Naive thymus-derived CD4-positive, alpha-beta T cell (primary cell): ENCODE measurements at places on chromosomes 5 and 9.

- DNase-seq = peak; percentile 66
Measured at GRCh38 chr9:133238851-133239532, 29.9 kb upstream of the OBP2B start.

DNA sequence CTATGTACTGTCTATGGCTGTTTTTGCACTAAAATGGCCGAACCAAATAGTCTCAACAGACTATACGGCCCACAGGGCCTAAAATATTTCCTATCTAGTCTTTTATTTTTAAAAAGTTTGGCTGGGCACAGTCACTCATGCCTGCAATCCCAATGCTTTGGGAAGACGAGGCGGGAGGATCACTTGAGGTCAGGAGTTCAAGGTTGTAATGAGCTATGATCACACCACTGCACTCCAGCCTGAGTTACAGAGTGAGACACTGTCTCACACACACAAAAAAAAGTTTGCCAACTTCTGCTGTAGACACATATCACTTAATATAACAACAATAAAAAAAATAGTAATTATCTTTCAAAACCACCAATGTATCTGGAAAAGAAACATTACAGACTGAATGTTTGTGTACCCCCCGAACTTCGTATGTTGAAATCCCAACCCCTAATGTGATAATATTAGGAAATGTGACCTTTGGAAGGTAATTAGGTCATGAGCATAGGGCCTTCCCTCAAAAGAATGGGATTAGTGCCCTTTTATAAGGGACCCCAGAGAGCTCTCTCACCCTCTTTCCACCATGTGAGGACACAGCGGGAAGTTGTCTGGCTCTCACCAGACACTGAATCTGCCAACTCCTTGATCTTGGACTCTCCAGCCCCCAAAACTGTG is 53.5 kb upstream of the HK3 start:
- DNase-seq = no peak

GRCh38 chr9:91760906-91761305 is 189.1 kb downstream of the ROR2 start:
- DNase-seq = no peak

- no peak for DNase-seq
Measured at GRCh38 chr5:135210286-135211055, 176.4 kb upstream of the PITX1 start.

DNA sequence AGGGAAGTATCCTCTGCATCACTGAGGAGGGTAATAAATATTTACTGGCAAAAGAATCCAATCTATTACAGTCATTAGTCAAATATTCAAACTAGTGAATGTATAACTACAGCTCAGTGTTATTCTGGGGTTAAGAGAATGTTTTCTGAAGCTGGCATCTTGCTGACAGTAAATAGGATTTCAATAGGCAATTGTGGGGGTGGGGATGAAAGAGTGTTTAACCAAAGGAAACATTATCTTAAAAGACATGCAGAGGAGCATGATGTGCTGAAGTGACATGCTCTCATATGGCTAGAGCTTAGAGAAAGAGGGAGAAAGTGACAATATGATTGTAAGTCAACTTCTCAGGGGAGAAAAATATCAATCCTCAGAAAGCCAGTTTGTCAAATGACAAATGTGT is 618.4 kb upstream of the RIOK2 start:
- DNase-seq = no peak

GRCh38 chr5:75965292-75965691 is 117.9 kb upstream of the SV2C start:
- DNase-seq = no peak

GRCh38 chr5:158264264-158264663 is 405.3 kb upstream of the CLINT1 start:
- no peak for DNase-seq

DNA sequence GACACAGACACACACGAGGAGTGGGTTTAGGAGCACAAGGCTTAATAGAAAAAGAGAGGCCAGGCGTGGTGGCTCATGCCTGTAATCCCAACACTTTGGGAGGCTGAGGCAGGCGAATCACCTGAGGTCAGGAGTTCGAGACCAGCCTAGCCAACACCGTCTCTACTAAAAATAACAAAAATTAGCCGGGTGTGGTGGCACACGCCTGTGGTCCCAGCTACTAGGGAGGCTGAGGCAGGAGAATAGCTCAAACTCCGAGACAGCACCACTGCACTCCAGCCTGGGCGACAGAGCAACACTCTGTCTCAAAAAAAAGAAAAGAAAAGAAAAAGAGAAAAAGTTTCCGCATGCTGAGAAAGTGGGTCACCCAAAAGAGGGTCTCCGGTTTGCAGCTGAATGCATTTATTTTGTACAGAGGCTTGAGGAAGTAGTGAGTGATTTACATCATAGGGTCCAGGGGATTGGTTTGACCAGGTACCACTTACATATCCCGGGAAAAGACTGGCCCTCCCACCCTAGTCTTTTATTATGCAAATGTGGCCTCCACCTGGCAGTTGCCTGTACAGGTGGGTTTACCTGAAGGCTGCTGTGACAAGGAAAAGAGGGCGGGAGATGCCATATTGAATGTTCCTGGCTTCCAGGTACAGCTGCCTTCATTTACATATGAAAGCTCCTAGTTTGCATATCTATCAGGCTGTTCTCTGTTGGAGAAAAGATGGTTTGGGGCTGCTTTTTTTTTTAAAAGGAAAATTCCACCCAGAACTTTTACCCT is 366.2 kb upstream of the GRAMD2B start:
- DNase-seq = no peak

- no peak for DNase-seq
Measured at GRCh38 chr5:177512736-177513380, 3.2 kb upstream of the DOK3 start.

GRCh38 chr9:94157050-94157801 is 73.0 kb downstream of the PTPDC1 start:
- DNase-seq = no peak

DNA sequence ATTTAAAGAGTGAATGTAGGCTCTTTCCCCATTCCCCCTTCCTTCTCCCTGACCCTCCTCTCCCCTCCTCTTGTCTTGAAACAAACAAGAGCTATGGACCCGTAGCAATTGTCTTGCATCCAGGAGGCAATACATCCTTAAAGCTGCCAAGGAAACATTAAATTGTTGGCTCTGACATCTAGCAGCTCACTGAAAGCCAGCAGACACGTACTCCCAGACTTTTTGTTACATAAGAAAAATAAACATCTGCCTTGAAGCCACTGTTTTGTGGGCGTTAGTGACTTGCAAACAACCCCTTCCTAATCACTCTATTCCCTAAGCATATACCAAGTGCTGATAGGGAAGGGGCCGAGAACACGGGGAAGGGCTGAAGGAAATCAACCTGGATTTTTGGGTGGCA is 8.6 kb downstream of the SLC45A2 start:
- no peak for DNase-seq

GRCh38 chr5:122639864-122640263 is 135.0 kb upstream of the SNX2 start:
- no peak for DNase-seq

GRCh38 chr9:79632060-79632459 is 60.3 kb downstream of the TLE4 start:
- no peak for DNase-seq

DNA sequence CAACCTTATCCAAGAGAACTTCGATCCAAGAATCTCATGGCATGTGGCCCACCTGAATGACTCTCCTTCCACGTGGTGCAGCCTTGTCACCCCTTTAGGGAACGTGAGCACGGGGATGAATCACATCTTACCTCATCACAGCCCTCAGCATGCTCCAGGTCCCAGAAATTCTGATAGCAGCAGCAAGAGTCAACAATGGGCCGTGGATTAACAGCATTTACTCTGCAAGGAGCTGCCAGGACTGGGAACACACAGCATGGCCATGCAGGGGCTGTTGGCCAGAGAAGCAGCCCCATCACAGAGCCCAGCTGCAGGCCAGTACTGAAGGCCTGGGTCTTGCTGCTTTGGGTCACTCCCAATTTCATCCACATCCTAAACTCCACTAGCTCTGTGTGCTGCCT is 150.4 kb downstream of the C5orf15 start:
- DNase-seq = no peak

GRCh38 chr9:108776920-108777639 is 78.7 kb downstream of the ACTL7B start:
- no peak for DNase-seq

DNA sequence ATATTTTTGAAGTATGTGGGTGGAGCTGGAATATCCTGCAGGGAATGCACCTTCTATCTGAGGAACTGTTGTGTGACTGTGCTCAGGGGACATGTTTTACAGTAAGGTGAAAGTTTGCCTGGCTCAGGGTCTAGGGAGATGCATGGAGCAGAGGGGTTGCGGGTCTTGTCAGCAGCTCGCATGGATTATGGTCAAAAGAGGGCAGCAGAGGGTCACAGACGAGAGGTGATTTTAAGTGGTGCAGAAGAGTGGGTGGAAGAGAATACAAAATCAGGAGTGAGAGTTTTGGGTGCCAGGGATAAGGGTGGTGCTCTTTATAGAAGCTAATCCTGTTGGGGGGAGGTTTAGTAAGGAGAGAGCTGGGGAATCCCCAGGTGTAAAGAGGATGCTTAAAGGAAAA is 53.5 kb upstream of the GRIN3A start:
- DNase-seq = no peak

GRCh38 chr5:91110686-91111085 is 272.4 kb downstream of the ARRDC3 start:
- DNase-seq = no peak

GRCh38 chr5:128258372-128258771 is 174.8 kb downstream of the SLC12A2 start:
- no peak for DNase-seq

GRCh38 chr5:141683596-141684141 is 1.6 kb upstream of the ARAP3 start:
- no peak for DNase-seq

DNA sequence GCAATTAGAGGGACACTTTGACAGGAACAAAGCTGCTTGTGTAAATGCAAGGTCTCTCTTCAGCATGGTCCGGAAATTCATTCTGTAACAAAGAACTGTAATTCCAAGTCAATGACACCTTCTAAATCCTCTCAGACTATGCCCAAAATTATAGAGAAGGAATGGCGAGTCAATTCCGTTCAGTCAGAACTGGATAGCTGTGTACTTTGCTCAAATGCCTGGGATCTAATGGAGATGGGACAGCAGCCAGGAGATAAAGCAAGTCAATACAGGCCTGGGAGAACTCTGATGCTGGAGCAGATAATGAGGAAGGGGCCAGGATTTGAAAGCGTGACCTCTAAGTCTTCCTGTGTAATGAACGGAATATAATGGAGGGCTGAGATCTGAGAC is 96.4 kb upstream of the SPRY4 start:
- no peak for DNase-seq

- no peak for DNase-seq
Measured at GRCh38 chr9:114244570-114244969, 78.3 kb upstream of the ORM1 start.

- DNase-seq = no peak
Measured at GRCh38 chr5:52728224-52728623, 59.5 kb upstream of the ITGA1 start.

GRCh38 chr9:15438891-15439290 is 16.2 kb downstream of the SNAPC3 start:
- DNase-seq = no peak

DNA sequence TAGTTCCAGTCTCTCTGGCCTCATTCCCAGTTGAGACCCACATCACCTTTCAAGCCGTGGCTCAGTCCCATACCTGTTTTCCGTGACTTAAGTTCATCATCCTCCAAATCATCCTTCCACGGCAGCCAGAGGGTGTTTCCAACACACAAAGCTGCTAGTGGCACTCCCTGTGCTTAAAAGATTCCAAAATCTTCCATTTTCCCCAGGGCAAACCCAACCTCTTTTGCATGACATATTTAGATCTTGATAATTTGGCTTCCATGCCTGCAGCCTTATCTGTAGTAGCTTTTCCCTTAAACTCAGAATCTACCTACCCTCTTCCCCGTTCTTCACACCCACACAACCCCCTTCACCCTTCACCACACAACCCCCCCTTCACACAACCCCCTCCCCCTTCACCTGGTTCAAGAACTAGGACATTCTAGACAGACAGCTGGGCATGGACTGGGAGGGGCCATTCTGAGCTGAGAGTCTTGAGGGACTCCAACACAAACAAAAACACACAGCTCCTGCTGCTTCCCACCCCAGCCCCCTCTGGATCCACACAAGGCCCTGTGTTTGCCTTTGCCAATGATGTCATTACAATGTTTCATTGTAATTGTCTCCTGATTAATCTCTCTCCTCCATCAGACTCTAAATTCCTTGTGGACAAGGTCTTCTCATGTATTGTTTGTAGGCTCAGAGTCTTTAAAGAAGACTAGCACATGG is 268.2 kb downstream of the SH3GL2 start:
- DNase-seq = no peak

DNA sequence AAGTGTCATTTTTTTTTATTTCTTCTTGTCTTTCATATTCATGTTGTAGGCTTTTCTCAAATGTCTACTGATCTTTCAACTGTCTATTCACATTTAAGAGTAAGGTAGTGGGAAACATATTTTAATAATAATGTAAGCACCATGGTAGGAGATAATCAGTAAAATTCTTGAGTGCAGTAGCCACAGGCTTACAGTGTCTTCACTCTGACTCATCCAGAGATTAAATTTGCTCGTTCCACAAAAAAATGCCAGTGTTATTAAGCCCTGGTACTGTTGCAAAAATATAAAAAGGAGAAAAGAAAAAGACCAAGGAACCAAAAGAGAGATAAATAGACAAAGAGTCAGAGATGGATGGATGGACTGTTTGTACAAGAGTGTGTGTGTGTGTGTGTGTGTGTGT is 43.0 kb downstream of the PARP8 start:
- DNase-seq = no peak

GRCh38 chr5:51039424-51040329 is 343.6 kb upstream of the ISL1 start:
- no peak for DNase-seq

DNA sequence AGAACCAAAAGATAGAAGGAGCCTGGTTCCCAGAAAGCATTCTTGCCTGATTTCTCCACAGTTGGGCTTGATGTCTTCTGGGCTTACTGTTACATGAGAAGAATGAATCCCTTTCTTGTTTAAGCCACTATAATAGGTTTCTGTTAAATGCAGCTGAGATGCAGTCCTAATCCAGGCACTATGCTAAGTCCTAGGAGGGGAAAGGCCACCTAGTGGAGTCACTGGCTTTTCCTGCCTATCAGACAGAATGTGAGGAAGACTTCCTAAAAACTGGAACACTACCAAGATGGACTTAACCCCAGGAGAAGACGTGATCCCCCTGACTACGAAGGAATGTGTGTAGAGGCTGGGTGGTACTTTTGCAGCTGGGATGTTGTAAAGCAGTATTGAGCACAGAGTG is 34.3 kb upstream of the FSD1L start:
- no peak for DNase-seq

DNA sequence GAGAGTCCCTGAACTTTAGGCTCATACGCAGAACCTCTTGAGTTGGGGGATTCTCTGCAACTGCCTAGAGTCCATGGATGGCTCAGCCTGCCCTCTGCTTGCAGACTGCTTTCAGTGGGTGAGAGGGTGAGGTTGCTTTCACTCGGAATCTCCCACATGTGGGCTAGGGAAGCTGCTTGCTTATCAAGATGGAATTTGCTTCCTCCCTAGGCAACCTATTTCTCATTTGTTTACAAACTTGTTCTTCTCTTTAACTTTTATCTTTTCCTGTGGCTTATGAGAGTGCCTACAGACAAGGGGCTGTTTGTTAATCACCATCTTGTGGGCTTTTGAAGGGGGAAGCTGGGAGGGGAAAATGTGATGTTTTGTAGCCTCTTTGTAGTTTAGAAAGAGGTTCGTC is 10.0 kb downstream of the TLE4 start:
- peak; percentile 77 for DNase-seq

GRCh38 chr5:82622711-82623514 is 344.8 kb upstream of the RPS23 start:
- no peak for DNase-seq
